ENCODE measurements at places on chromosomes 5 and 9.

GRCh38 chr9:129110740-129111527, at the start of the genes CRAT and PTPA:
CRAT (minus strand) TSS chr9:129110793; CDS start chr9:129110509, 284 bp downstream.
PTPA (plus strand) TSS chr9:129111415; CDS start chr9:129111601, 186 bp downstream.
- DNase-seq = peak; percentile 92

DNA sequence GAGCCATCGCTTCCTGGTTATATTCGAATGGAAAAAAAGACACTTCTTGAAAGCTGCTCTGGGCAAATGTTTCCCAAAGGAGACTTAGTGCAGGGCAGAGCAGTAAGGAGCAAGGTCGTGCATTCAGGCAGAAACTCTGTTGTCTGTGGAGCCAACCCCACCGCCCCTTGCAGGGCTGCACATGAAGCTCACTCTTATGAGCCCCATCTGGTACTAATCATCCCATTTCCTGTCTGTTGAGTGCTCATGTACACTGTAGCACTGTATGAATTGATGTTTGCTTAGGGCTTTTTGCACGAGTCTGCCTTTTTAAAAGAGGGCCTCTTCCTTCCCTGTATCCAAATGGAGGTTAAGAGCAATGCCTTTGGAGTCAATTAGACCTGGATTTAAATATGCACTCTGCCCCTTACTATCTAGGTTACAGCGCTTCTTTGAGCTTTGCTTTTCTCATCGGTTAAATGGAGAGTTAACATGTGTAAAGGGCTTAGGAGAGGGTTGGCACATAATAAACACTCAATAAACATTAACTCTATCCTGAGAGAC, 25.4 kb downstream of the HMHB1 start:
- peak; percentile 90 for DNase-seq

- no peak for DNase-seq
Measured at GRCh38 chr9:121675969-121676822, 24.8 kb downstream of the DAB2IP start.

GRCh38 chr9:135283671-135284070, 195.9 kb upstream of the PPP1R26 start:
- no peak for DNase-seq

DNA sequence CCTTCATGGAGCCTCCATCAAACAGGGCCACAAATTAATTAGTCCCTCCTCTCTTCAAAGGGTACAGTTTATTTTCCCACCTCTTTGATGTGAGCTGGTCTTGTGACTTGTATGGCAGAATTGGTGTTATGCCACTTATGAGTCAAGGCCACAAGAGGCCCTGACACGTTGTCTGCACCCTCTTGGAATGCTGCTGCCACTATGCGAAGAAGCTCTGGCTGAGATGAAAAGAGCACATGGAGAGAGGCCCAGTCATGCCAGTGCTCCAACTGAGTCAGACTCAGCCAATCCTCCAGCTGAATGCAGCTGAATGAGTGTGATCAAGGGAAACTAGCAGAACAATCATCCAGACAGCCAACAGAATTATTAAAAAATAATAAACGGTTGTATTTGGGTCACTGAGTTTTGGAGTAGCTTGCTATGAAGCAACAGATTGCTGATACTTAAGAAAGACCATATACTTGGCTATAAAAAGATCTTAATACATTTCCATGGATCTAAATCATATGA, 128.3 kb downstream of the MARCHF11 start:
- DNase-seq = peak; percentile 28

GRCh38 chr5:172187118-172188032, 649 bp downstream of the STK10 start:
- peak; percentile 71 for DNase-seq

GRCh38 chr9:121434969-121435368, 64.7 kb downstream of the GGTA1 start:
- peak; percentile 60 for DNase-seq

GRCh38 chr9:105254226-105254625, 9.8 kb downstream of the SLC44A1 start:
- DNase-seq = no peak

DNA sequence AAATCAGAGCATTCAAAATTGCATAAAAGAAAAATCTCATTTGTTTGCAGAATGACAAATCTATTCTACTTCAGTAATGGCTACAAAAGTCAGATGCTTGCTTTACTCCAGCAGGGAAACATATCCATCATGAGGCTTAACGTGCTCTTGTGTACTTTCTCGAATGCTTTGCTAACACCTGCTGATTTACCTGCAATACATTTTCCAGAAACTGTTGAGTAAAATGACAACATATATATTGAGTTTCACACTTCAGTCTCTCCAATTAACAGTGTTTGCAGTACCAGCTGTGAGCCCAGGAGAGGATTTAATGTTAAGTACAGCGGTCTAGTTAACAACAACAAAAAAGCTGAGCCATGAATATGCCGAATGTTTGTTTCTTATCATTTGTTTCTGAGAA, 391.5 kb upstream of the SMC2 start:
- DNase-seq = no peak

DNA sequence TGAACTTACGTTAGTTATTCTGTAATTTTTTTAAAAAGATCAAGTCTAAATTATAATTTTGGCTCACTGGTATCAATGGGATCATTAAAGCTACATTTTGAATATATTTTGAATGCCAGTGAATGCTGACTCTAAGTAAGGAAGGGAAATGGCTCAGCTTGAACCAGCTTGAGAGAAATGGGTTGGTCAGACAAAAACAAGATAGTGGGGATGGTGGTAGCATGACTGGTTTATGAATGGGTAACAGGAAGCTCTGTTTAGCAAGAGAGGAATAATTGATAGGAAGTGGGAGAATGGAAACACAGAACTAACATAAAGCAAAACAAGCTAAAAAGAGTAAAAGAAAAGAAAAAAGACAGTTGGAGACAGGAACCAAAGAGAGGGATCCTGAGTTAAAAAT, 220.2 kb downstream of the ADAMTS6 start:
- DNase-seq = no peak

DNA sequence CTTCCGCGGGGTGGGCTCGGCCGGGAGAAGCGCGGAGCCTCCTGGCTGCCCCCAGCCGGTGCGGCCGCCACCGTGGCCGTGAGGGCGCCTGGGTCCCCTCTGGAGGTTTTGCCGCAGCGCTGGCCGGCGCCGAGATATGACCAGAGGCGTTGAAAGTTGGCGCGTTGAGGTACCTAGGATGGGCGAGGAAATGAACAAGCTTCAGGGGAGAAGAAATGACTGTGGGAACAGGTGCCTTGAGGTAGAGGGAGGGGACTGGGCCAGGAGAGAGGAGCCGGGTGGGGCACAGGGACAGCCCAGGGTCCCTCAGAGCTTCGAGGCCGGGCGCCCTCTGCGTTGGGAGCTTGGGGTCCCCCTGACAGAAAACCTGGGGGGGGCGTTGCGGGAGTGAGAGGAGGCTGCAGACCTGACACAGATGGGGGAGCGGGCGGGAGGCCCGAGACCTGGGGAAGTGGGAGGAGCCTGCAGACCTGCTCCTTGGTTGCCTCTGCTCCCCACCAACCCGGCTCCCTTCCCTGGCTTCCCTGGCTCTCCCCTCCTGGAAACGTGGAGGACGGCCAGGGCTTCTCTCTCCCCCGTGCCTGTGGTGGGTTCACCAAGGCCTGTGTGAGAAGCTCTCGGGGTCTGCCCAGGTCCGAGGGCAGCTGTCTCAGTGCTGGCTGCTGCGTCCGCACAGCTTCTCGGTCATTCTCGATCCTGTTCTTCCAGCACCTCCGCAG, 14.2 kb downstream of the RABL6 start:
- DNase-seq = no peak

DNA sequence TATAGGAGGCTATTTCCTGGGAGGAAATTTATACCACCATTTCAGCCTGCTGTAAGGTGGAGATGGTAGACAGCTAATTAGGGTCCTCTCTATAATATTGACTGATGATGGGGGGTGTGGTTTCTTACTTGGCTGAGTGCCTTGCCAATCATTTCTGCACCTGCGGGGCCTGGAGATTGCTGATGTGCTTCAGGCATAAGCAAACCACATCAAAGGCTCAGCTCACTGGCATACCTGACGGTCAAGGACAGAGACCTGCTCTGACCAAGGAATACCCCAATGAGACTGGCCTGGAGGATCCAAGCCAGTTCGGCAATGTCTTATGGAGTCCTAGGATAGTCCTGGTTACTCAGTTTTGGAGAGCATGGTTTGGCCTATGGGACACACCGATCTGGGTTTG, 29.5 kb downstream of the ANKH start:
- no peak for DNase-seq

GRCh38 chr9:137785704-137786161, 91.8 kb upstream of the CACNA1B start:
- no peak for DNase-seq

GRCh38 chr9:70945301-70945700, 176.1 kb downstream of the TRPM3 start:
- DNase-seq = no peak

DNA sequence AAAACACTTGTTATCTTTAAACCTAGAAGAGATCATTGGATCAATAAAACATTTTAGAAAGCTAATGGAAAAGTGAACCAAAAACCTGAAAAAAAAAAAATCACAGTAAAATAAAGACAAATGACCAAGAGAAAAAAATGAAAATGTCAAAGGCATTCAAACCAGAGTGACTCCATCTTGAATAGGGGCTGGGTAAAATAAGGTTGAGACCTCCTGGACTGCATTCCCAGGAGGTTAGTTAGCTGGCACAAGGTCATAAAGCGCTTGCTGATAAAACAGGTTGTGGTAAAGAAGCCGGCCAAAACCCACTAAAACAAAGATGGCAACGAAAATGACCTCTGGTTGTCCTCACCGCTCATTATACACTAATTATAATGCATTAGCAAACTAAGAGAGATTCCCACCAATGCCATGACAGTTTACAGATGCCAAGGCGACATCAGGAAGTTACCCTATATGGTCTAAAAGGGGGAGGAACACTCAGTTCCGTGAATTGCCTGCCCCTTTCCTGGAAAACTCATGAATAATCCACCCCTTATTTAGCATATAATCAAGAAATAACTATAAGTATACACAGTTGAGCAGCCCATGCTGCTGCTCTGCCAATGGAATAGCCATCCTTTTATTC, 116.7 kb upstream of the NEK6 start:
- DNase-seq = no peak

GRCh38 chr5:29169886-29170285, 2023.6 kb upstream of the CDH6 start:
- DNase-seq = no peak

GRCh38 chr5:175133185-175133584, 310.8 kb downstream of the DRD1 start:
- DNase-seq = no peak

DNA sequence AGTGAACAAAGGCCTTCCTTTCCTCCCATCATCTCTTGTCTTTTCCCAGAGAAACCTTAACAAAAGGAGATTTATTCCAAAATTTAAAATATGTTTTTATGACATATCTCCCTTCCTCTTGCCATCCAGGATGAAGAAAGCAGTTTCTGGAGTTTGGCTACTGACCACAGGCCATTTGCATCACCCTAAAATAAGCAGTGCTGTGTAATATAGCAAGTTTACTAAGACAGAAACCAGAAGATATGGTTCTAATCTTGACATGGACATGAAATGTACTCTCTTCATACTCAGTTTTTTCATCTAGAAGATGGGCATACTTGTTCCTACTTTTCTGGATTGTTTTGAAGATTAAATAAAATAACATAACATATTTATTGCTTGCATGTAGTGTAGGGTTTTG, 50.2 kb upstream of the ZFAND5 start:
- no peak for DNase-seq

- DNase-seq = no peak
Measured at GRCh38 chr9:90088856-90089255, 484.0 kb downstream of the GADD45G start.

DNA sequence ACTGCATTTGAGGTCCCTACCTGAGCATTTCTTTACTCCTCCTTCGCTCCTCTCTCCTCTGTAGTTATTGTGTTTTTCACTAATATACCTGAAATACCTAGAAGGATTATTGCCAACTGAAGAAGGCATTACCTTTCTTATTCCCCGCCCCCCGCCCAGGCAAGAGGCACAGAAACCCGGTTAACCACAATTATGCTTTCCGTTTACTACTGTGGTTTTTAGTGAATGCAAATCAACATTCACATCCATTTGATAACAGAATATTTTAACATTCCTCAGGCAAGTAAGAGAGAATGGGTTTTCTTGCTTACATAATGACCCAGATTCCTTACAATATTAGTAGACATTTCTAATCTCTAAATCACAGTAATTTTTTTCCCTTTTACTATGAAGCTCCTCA, 136.9 kb downstream of the PCSK5 start:
- DNase-seq = peak; percentile 46

DNA sequence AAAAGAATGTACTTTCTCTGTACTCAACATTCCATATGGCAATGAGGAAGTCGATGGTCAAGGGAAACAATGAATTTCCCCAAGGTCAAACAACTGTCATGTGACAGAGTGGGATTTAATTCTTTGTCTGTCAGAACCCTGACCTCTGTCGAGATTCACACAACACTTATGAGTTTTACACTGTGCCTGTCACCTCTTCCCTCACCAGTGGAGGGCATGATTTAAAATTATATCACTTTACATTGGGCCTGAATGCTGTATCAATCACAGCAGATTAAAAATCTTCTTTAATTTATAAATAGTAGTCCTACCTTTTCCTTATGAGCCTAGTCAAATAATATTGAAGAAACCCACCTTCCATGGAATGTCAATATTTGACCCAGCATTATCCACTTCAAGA, 276.7 kb downstream of the CDH10 start:
- DNase-seq = no peak

GRCh38 chr5:34487159-34487879, 168.8 kb upstream of the RAI14 start:
- DNase-seq = peak; percentile 82

Measured in fibroblast of skin of abdomen (primary cell).